Sciatic nerve (tissue), 2 donors: ENCODE measurements at places on chromosomes 1 and 21.

DNA sequence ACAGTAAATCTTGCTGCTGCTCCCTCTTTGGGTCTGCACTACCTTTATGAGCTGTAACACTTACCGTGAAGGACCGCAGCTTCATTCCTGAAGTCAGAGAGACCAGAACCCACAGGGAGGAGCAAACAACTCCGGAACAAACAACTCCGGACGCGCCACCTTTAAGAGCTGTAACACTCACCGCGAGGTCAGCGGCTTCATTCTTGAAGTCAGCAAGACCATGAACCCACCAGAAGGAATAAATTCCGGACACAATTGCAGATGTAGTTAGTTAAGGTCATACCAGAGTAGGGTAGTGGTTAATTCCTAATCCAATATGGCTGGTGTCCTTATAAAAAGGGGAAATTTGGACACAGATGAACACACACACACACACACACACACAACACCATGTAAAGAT lies 37.7 kb downstream of the VTCN1 start:
- DNase-seq, result no peak

DNA sequence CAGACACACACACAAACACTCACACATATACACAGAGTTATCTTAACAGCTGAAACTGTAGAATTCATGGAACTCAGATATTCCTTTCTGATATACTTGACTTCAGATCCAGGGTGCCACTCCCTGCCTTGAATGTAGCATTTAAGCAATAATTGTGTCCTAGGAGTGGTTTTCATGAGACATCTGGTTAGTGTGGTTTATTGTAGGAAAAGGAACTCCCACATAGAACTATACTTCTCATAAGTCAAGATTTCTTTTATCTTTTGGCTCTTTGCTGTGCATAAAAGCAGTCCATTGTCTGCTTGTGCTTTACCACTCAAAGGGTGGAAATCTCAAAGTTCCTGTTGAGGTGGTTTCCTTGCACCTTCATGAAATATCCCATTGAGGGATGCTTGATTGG lies 272.6 kb upstream of the SGIP1 start:
- no peak for DNase-seq

GRCh38 chr1:234175363-234175762 lies 197.9 kb upstream of the COA6 start:
- DNase-seq, result no peak

DNA sequence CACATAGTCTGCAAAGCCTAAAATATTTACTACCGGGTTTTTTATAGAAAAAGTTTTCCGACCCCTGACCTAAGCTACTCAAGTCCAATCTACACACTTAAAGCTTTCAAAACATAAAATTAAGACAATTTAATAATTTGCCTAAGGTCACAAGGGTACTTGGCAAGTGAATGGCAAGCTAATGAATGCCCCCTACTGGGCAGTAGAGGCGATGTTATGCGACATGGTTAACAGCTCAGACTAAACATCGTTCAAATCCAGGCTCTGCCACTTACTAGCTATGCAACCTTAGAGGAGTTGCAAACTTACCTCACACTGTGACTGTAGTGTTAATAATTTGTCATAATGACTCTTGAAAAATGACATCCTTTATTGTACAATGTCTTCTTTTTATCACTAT lies 317.2 kb upstream of the NFIA start:
- DNase-seq, result no peak

DNA sequence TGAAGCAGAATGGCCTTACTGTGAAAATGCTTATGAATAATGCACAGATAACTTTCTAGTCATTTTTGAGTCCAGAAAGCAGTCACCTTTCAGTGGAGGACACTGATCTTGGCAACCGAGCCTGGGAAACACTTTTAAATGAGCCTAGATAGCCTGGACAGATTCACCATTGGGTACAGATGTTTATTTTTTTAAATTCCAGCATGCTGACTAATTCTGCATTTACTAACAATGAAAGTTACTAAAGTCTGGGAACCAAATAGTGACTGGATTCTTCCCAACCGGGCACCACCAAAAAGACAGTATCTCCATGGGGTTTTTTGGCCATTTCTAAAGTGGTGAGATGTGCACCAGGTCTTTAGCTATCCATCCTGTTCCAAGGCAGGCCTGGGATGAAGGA lies 3.3 kb upstream of the FMOD start:
- DNase-seq, result no peak

DNA sequence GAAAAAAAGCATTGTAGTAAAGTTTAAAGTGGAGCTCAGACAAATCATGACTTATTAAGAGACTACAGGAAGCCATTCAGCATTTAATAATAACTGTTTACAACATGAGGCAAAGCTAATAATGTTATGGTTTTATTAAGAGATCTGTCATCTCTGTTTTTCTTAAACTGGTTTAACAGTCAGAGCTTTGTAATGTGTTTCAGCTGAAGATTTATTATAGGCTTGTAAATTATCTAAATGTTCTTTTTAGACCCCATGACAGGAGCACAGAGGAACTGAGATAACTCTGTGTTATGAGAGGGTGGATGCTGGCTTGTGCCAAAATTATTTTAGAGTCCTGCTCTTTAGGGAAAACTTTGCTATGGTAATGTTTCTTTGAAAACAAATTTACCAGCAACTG lies 38.0 kb upstream of the RWDD3 start:
- DNase-seq, result no peak

GRCh38 chr1:241895013-241895412 lies 47.0 kb downstream of the EXO1 start:
- DNase-seq, result no peak

GRCh38 chr1:41442697-41443251 lies 41.7 kb downstream of the EDN2 start:
- no peak for DNase-seq

DNA sequence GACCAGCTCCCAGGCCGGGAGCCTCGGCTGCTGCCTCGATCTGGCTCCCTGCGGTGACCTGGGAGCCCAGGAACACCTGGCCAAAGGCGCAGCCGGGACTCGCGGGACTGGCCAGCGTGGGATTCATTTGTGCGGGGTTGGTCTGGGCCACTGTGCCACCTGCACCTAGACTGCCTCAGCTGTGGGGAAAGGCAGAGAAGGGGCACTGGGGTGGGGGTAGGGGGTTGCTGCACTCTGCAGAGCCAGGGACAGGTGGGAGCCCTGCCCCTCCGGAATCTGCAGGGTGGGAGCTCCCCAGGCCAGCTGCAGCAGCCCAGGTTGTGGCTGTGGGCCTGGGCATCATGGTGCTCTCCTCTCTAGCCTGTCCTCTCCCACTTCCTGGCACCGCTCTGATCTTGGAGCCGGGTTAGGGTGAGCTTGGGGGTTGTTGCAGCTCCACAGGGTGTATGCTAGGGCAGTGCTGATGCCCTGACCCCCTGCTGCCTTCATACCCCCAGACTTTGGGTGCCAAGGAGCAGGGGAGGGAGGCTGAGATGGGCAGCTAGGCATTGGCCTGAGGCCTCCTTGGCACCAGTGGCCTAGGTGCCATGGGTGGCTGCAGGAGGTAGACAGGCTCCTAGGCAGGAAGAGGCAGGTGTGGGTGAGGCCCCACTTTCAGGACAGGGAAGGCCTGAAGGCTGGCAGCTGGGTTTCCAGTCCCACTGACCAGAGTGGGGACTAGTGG lies 57.5 kb upstream of the ETV3 start:
- no peak for DNase-seq

DNA sequence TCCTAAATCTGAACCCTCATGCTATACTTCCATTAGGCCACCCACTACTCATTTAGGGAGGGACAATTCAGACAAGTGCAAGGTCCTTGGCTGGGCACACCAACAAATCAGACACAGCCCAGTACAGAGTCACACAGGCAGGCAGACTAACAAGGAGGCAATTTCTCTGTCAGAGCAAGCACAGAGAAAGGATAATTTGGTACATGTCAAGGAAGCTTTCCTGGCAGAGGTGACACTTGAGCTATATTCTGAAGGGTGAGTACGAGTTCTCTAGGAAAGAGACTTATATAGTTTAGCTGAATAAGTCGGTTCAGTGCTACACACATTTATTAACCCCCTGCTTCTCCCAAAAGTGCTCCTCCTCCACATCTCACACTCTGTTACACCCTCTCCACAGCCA lies 455.9 kb downstream of the OMA1 start:
- no peak for DNase-seq

GRCh38 chr1:71074681-71075080 lies 6.2 kb downstream of the ZRANB2 start:
- DNase-seq, result no peak

DNA sequence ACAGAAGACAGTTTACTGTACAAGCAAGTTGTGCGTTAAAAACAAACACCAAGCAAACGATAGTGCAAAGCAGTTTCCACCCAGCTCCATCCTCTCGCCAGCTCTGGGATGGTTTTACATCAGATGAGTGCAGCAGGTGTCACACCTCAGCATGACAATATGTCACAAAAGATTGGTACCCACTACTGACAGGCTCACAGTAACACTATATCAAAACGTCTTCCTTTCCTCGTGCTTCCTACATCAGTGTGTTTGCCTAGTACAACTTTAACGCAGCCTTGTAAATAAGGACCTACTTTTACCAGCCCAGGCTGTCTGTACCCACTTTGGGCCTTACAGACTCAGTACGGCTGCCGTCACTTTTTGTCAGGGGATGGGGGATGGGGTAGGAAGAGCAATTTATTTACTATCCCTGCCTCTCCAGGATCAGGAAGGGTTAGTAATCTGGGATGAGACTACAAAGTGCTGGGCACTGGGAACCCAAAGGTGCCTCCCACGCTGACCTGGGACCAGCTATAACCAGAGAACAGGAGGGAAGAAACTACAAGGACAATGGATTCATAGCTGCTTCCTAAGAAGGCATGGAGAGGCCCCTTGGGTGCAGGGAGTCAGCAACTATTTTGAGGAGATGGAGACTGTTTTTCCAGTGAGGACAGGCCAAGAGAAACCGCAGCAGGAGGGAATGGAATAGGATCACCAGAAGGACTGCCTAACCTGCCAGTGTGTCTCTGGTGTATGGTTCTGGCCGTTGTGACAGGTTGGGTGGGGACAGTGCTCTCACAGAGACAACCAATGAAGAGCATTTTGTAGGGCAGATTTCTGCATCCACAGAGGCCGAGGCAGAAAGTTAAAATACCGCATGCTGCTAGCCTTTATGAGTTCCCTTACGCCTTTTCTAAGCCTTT lies 30.2 kb downstream of the RUNX3 start:
- DNase-seq, result peak; percentile 10

GRCh38 chr1:197042676-197043341 lies 24.3 kb downstream of the F13B start:
- DNase-seq, result no peak

- DNase-seq, result no peak
Measured at GRCh38 chr1:56137521-56138505, 441.6 kb downstream of the PLPP3 start.

DNA sequence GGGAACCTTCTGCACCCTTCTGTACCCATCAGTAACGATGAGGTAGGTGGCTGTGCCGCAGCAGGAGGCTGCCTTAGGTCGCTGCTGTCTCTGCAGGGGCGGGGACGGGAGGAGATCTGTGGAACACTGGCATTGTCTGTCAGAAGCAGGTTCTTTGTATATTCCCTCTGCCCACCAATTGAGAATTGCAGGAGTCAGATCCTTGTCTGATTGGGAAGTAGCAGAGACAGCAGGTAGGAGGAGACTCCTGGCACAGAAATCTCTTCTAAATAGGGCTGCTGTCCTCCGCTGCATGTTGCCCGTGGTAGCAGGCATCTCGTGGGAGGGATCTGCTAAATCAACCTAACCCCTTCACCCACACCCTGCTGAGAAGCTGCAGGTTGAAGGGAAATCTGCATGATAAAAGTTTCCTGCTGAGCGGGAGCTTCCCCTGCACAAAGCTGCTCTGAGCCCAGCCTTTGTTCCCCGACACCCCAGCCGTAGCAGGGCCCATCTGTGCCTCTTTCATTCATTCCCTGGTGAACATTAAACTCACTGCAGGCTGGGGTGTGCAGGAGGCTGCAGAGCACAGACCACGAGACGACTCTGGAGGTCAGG lies 15.9 kb downstream of the SARS1 start:
- no peak for DNase-seq

DNA sequence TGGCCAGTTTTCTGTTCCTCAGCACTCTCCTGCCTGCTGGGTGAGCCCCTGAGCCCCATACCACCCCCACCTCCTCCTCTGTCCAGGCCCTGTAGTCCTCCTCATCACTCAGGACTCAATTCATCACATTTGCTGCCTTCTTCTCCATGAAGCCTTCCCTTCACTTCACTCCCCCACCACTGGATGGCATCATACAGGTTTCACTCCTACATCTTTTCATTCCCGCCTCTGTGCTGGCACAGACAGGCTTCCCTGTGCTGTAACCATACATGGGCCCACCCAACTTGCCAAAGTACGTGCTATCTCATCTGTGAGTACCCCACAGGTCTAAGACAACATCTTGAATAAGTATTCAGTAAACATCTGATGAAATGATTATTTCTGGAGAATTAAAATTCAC lies 56.9 kb downstream of the SLC45A1 start:
- DNase-seq, result no peak

DNA sequence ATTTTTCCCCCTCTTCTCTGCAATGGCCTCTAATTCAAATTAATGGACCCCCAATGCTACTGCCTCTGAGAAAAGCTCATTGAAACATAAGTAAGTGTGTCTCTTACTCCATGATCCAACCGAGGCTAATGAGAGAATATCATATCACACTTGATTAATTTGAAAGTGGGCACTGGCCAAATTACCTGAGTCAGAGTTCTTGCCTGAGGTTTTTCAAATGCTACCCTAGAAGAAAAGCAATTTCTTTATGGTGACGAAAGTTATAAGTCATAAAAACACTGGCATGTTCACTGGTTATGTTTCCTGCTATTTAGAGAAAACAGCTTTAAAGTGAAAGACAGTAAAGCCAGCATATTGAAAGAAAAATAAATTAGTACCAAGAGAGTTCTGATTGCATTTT lies 368.8 kb upstream of the TMPRSS15 start:
- no peak for DNase-seq

DNA sequence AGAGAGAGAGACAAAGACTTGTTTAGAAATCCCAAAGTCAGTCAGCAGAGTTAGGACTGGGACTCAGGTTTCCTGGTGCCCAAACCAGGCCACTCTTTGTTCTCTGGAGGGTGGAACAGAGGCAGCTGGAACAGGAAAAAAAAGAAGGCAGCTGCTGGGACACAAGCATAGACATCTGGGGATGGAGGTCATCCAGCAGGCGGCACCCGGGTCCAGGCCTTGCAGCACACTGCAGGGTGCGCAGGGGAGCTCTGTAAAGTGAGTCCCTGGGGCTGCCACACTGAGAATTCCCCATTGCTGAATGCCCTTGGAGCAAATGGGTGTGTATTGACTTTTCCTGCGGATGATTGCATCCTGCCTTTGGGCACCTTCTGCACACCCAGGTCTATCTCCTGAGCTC lies 222.9 kb upstream of the CSF3R start:
- no peak for DNase-seq

GRCh38 chr1:15177710-15178166 lies 24.2 kb downstream of the TMEM51 start:
- DNase-seq, result no peak
